K562 (cell line): ENCODE measurements at places on chromosomes 2 and 18. TPM values are rescaled to one million over a fixed set of nuclear protein-coding genes. Genes with fewer than 3 reads are reported as not detected.
A peak's percentile ranks its signal among the peaks of the same experiment; 100 is the strongest.

DNA sequence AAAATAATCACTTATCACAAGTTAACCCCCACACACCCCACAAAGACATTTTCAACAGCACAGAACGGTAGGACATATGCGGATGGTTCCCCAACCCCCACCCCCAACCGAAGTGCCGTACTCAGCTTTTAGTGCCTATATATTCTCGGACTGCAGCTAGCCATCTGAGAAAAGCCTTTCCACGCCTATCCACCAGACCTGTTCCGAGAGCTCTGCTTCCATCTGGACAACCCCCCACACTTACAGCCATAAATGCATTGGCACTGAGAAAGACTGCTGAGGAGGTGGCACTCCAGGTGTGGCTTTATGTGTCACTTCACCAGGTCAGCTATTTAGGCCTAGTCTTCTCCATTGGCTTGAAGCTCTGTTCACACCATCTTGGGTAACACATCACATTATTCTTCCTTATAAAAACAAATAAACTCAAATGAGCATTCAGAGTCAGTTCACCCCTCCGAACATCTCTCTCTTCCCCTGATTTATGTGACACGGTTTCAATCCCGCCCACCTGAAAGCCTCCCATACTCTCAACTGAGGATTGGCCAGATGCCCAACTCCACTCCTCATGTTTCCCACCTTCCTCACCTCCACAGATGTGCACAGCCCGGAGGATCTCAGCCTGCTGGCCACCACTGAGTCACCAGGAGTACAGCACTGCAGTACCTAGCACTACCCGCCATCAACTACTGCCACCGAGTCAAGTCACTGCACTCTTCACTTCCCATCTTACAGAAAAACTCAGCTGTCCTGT is 127.4 kb downstream of the CACNB4 start:
- H3K27ac ChIP-seq = no peak overlapping the region
- no peak for DNase-seq
- peaks cover 30% of the 10 kb centered on the region for H3K27me3 ChIP-seq
- no peaks in the 10 kb centered on the region for H3K4me1 ChIP-seq
- H3K36me3 ChIP-seq = no peaks in the 10 kb centered on the region
- H3K4me3 ChIP-seq = no peak overlapping the region

DNA sequence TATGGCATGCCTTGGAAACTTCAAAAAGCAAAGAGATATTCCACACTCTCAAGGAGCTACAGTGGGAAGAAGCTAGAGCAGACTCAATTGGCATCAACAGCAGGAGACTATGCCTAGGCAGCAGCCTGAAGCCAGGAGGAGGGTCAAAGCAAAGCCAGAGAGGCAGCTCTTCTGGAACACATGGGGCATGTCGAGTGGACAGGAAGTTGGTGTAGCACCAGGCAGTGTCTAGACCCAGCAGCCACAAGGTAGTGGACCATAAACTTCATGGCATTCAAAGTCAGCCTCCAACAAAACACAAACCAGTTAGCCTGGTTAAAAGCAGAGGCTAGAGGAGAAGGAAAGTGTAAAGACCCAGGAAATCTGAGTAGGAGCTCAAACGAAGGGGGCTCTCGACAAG is 311.2 kb upstream of the PKDCC start:
- H3K4me1 ChIP-seq = no peaks in the 10 kb centered on the region
- DNase-seq = no peak
- no peak overlapping the region for H3K4me3 ChIP-seq
- no peak overlapping the region for H3K27ac ChIP-seq

- no peaks in the 10 kb centered on the region for H3K4me1 ChIP-seq
- no peaks in the 10 kb centered on the region for H3K36me3 ChIP-seq
- no peak overlapping the region for H3K4me3 ChIP-seq
Observed at GRCh38 chr2:226354434-226354833, 445.2 kb downstream of the IRS1 start.

DNA sequence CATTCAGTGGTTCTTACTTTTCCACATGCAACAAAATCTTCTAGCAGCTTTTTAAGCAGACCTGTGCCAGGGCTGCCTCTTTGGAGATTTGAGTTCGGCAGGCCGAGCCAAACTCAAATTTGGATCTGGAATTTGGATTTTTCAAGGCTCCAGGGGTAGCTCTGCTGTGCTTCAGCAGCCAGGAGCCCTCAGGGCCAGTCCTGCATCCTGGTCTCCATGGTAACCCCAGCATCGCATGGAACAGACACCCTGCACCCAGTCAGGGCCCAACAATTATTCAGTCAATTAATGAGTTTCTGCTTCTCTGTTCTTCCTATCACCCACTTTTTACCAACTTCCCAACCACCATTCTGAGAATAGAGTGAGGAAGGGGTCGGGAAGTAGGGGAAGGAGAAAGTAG is 30.0 kb downstream of the EN1 start:
- H3K27ac ChIP-seq = no peak overlapping the region
- H3K36me3 ChIP-seq = no peaks in the 10 kb centered on the region
- no peak overlapping the region for H3K4me3 ChIP-seq

- H3K27me3 ChIP-seq = no peaks in the 10 kb centered on the region
- peaks cover 84% of the 10 kb centered on the region for H3K4me1 ChIP-seq
- peak; percentile 46 for DNase-seq
Observed at GRCh38 chr2:144456680-144457079, 63.2 kb downstream of the ZEB2 start.

DNA sequence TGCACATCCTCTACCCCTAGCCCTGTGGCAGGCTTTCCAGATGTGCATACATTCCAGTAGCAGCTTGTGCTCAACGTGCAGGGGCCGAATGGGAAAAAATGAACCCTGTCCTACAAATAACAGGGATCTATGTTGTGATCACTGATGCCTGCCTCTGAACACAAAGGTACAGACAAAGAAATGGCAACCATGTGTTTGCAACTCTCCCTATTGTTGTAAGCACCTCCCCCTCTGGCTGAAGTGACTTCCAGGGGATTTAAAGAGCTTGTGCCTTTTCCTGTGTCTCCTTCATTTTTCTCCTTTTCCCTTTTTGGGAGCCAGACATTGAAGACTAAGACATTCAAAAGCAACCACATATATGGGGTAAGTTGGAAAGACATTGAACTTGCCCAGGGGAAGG is 21.6 kb downstream of the ARHGAP25 start:
- DNase-seq = no peak
- no peaks in the 10 kb centered on the region for H3K27me3 ChIP-seq
- no peaks in the 10 kb centered on the region for H3K36me3 ChIP-seq
- no peak overlapping the region for H3K4me3 ChIP-seq

DNA sequence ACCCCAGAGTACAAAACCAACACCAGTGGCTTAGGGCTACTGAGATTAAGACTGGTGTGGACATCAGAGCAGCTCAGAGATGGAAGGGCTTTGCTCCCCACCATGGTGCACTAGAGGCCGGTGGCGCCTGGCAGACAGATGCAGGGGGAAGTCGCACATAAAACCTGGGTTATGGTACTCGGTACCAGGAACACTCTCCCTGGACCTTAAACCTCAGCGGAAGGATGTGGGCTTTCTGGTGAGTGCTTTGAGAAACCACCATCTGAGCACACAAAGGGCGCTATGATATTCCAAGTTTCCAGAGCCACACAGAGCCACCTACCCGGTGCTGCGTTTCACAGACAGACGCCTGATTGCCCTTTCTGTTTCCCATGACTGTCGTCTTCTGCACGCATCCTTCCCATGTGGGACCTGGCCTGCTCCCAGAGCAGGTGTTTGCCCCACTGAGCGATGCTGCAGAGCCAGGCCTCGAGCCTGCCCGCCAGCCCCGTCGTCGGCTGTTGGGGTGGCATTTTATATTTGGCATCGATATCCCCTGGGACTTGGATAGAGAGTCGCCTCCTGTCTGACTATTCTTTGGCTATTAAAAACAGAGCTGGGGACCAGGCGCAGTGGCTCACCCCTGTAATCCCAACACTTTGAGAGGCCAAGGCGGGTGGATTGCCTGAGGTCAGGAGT is 89.5 kb upstream of the ODC1 start:
- no peak for DNase-seq
- 0 out of 3 replicates have a peak, but pooled peaks cover 3% of the 10 kb centered on the region for H3K27me3 ChIP-seq
- no peak overlapping the region for H3K4me3 ChIP-seq
- no peaks in the 10 kb centered on the region for H3K36me3 ChIP-seq
- H3K27ac ChIP-seq = no peak overlapping the region

DNA sequence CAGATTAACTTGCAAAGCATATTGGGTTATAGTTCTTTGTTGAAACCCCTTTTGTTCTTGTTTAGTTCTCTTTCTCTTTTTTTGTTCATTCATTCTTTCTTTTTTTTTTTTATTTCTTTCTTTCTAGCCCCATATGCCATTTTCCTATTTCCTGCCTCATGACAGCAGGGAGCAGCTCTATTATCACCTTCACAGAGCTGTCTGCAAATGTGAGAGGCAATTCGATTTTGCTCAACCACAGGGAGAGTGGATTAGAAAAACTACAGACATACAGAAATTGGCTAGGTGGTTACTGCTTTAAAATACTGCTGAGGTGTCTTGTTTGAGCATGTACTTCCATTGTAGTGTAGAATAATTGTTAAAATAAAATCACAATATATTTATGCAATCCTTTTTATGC is 44.2 kb upstream of the TBR1 start:
- no peaks in the 10 kb centered on the region for H3K4me1 ChIP-seq
- no peaks in the 10 kb centered on the region for H3K27me3 ChIP-seq
- DNase-seq = no peak
- H3K4me3 ChIP-seq = no peak overlapping the region
- peaks cover 75% of the 10 kb centered on the region for H3K36me3 ChIP-seq
- H3K27ac ChIP-seq = no peak overlapping the region

DNA sequence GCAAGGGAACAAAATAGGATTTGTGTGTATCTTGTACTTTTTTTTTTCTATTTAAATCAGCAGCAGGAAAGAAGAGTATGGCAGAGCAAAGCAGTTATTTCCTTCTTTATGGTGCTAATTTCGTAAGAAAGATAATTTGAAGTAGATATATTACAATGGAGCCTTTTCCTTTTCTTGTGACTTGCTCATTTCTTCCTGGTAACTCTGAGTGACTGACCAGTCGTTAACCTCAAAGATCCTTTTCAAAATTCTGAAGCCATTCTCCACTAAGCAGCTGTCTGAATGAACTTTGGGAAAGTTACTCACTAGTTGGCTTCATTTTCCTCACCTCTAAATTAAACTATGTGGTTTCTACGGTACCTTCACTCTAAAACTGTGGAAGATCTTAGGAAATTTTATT is 24.6 kb downstream of the AFTPH start:
- no peak overlapping the region for H3K4me3 ChIP-seq
- H3K27ac ChIP-seq = no peak overlapping the region
- no peaks in the 10 kb centered on the region for H3K36me3 ChIP-seq
- no peaks in the 10 kb centered on the region for H3K4me1 ChIP-seq
- no peak for DNase-seq

- H3K4me3 ChIP-seq = no peak overlapping the region
- H3K4me1 ChIP-seq = no peaks in the 10 kb centered on the region
- H3K27ac ChIP-seq = no peak overlapping the region
Observed at GRCh38 chr2:122205641-122206040, 450.2 kb downstream of the TSN start.

Gene AQP12B
- total RNA-seq = not detected in 2 replicates

Gene CGREF1
- 0.44 and 0.72 TPM in 2 replicates for total RNA-seq

Gene CABLES1
- total RNA-seq = 0.07 and 0.09 TPM in 2 replicates
